ENCODE measurements at places on chromosomes 1 and 21.

- DNase-seq, result no peak
Measured at GRCh38 chr1:78731674-78732073, 82.0 kb downstream of the IFI44 start.

- DNase-seq, result no peak
Measured at GRCh38 chr1:205319081-205320018, 2.2 kb downstream of the NUAK2 start.

DNA sequence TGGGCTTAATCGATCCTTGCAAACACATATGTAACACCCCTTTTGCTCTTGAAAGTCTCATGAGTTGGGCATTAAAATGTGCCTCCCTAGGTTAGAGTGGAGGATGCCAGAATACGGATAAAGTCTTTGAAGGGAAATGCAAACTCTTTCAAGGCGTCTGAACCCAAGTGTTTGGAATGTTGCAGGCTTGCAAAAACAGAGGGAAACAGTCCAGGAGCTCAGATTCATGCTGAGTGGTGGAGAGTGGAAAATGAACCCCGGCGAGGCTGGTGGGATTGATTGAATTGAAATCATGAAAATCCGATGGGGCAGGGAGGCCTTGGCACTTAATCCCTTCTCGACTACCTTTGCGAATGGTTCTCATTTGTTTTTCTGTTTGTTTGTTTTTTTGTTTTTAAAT is 175.5 kb downstream of the PGBD5 start:
- no peak for DNase-seq

GRCh38 chr1:69911301-69911801 is 294.0 kb downstream of the LRRC40 start:
- DNase-seq, result no peak

GRCh38 chr1:209797978-209798639 is 7.8 kb downstream of the IRF6 start:
- no peak for DNase-seq

GRCh38 chr1:243343970-243344937 is 88.4 kb downstream of the SDCCAG8 start:
- DNase-seq, result peak; percentile 37

- DNase-seq, result no peak
Measured at GRCh38 chr21:35332841-35333426, 283.8 kb upstream of the RUNX1 start.

- DNase-seq, result no peak
Measured at GRCh38 chr1:246254854-246255253, 252.2 kb downstream of the SMYD3 start.

GRCh38 chr1:156499842-156500542 is 583 bp downstream of the MEF2D start:
- DNase-seq, result no peak

DNA sequence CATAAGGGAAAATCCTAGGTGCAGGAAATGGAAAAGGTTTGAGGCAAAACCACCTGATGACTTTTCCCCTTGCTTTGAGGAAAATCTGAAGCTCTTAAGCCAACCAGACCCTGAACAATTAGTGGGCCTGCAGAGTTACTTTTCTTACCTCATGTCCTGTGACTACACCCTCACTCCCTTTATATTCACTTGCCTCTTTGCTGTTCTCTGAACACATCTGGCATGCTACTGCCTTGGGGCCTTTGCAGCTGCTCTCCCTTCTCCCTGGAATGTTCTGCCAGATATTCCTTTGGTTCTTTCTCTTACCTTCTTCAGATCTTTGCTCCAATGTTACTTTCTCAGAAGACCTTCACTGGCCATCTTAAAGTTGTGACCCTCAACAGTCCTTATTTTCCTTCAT is 21.8 kb downstream of the RPTN start:
- DNase-seq, result no peak

DNA sequence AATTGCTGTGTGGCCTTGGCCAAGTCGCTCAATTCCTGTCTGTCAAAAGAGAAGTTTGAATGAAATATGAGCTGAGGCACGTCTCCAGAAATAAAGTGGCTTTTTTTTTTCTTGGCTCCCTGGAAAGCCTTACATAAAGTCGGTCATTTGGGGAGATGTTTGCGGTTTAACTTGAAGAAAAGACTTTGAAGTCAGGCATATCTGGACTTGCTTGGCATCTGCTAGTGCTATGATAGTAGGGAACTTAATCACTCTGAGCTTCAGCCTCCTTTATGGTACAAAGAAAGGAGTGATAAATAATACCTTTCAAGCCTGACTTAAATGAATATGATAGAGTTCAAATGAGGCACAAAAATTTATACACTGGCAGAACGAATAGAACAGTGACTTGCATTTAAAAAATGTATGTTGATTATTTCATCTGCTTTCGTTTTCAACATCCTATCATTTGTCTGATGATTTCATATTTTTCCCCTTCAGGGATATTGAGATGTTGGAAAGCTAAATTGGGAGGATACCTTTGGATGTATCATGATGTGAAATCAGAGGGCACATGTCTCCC is 60.2 kb downstream of the FASLG start:
- DNase-seq, result no peak

- no peak for DNase-seq
Measured at GRCh38 chr1:64996541-64997257, 30.4 kb upstream of the JAK1 start.

GRCh38 chr21:44529503-44530125 is 10.4 kb downstream of the KRTAP10-1 start:
- DNase-seq, result no peak

GRCh38 chr1:68442822-68443556 is 6.8 kb downstream of the RPE65 start:
- peak; percentile 23 for DNase-seq

GRCh38 chr1:77282187-77282865 is 507 bp downstream of the AK5 start:
- DNase-seq, result peak; percentile 25

- DNase-seq, result no peak
Measured at GRCh38 chr1:116018007-116018406, 41.7 kb downstream of the SLC22A15 start.

- DNase-seq, result no peak
Measured at GRCh38 chr1:225460737-225461532, 33.1 kb upstream of the LBR start.

GRCh38 chr1:31373056-31373896 is at the start of gene FABP3:
TSS of gene FABP3 (minus strand) at chr1:31373076. CDS start at chr1:31373014, 62 bp downstream.
- DNase-seq, result peak; percentile 64

GRCh38 chr1:176110203-176110602 is 96.9 kb downstream of the COP1 start:
- DNase-seq, result no peak

DNA sequence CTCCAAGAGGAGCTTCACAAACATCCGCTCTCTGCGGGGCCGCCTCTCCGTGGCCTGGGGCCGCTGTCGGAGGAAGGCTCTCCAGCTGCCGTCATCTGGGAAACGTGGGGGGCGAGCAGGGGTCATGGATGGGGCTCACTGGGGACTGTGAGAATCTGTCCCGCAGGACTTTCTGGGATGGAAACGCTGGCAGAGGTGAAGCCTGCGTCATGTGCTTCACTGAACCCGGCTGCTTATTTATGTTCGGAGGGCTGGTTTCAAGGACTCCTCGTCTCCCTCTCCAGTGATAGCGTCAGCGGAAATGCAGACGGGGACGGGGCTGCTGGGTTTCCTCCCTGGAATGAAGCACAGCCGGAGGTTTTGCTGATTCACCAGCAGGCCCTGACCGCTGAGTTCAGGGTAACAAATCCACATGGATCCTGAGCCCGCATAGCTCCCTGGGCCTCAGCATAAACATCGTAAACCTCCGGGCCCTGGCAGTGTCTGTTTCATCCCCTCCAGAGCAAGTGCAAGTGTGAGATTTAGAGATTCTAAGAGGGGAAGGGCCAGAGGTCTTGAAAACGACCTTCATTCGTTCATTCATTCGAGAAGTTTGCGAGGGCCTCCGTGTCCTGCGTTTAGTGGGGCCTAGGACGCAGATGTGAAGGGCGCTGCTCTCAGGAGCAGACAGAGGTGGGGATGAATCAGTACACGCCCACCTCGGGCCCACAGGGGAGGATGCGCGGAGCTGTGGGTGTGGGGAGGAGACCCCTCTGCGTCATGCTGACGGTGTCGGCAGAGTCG is 7.0 kb upstream of the POFUT2 start:
- DNase-seq, result no peak

- DNase-seq, result peak; percentile 83
Measured at GRCh38 chr1:43073490-43074230, 98.4 kb downstream of the EBNA1BP2 start.

GRCh38 chr1:59952065-59952464 is 25.5 kb upstream of the CYP2J2 start:
- no peak for DNase-seq

DNA sequence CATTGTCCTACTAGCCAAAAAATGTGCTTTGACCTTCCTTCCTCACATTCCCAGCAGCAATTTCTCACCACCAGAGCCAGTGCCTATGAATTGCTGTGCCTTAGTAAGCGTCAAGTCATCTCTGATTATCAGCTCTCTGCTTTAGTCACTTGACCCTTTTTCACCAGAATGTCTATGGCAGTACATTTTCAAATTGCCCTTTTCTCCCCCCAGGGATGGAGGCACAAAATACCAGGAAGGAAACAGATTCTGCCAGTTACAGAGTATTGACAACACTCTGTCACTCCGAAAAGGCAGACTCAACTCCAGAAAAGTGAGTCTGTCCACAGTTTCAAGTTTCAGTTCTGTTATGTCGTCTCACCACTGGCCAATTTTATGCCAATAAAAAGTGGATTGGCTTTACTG is 167.4 kb downstream of the TNFSF18 start:
- no peak for DNase-seq

GRCh38 chr1:44059212-44059611 is 27.9 kb upstream of the SLC6A9 start:
- no peak for DNase-seq

GRCh38 chr1:211903490-211904245 is 73.1 kb upstream of the LPGAT1 start:
- no peak for DNase-seq

- DNase-seq, result peak; percentile 64
Measured at GRCh38 chr1:8423269-8423691, 105.4 kb downstream of the SLC45A1 start.

- DNase-seq, result no peak
Measured at GRCh38 chr1:50710099-50710498, 250.0 kb downstream of the FAF1 start.

GRCh38 chr1:69914976-69915765 is 290.2 kb downstream of the LRRC40 start:
- DNase-seq, result no peak

GRCh38 chr1:88003255-88003654 is 674.6 kb downstream of the LMO4 start:
- no peak for DNase-seq

DNA sequence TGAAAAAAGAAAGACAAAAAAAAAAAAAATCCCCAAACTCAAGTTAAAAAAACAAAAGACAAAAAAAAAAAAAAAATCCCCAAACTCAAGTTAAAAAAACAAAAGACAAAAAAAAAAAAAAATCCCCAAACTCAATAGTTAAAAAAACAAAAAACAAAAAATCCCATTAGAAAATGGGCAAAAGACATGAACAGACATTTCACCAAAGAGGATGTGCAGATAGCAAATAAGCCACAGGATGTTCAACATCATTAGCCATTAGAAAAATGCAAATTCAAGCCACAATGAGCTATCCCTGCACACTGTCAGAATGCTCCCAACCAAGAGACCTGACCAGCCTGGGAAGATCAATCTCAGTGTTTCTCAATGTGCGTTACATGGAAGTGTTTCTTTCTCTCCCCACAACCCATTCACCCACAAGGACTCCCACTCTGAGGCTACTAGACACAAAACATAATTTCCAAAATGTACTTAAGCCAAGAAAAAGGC is 33.9 kb downstream of the MRAP start:
- DNase-seq, result no peak
